T-helper 1 cell (primary cell): ENCODE measurements at places on chromosomes 11 and 22.

- DNase-seq = no peak
Observed at GRCh38 chr11:118763041-118763440, 27.9 kb downstream of the DDX6 start.

- DNase-seq = no peak
Observed at GRCh38 chr11:134579724-134580609, 167.9 kb upstream of the B3GAT1 start.

DNA sequence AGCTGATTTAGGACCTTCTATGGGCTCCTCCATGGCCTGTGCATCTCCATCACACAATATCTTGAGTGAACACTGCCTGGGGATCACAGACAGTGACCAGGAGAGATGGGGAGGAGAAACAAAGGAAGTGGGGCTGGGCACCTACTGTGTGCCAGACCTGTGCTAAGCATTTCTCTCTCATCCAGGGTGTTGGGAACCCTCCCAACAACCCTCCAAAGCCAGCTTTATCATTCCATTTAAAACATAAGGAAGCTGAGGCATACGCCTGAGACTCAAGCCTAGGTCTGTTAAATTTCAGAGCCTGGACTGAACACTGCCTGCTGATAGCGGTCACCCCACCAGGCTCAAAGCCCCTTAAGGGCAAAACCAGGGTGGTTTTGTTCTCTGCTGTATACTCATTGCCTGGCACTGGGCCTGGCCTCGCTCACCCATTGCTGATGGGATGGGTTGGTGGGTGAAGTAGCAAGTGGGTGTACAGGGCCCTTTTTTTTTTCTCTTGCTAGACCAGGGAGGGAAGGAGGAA is 130.1 kb downstream of the MN1 start:
- DNase-seq = no peak

DNA sequence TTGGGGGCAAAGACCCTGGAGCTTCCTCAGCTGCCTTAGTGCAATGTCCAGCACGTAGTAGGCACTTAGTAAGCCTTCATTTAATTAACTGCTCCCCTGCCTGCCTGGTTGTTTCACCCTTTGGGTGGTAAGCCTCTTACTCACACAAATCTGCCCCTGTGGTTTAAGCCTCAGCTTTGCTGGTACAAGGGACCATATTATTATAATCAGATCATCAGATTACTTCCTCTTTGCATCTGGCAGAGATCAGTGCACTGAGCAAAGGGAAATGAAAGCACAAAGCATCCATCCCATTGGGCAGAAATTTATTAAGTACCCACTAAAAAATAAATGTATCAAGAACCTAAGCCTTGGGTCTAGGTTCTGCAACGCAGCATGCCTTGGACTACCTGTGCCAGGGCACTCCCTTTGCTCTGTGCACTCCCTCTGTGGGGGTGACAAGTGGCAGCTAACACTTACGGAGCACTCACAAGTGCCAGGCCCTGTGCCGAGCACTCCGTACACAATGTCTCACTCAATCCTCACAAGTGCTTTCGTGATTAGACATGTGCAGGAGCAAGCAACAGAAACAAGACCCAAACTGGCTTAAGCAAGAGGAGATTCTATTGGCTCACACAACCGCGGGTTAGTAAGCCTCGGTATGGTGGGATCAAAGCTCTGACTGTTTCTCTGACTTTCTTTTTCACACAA is 34.9 kb upstream of the DAGLA start:
- DNase-seq = no peak

GRCh38 chr11:101706541-101706940 is 122.7 kb upstream of the TRPC6 start:
- DNase-seq = no peak

GRCh38 chr11:73317373-73317772 is 9.3 kb downstream of the ARHGEF17 start:
- no peak for DNase-seq

GRCh38 chr11:132139181-132139580 is 768.8 kb downstream of the NTM start:
- DNase-seq = no peak

DNA sequence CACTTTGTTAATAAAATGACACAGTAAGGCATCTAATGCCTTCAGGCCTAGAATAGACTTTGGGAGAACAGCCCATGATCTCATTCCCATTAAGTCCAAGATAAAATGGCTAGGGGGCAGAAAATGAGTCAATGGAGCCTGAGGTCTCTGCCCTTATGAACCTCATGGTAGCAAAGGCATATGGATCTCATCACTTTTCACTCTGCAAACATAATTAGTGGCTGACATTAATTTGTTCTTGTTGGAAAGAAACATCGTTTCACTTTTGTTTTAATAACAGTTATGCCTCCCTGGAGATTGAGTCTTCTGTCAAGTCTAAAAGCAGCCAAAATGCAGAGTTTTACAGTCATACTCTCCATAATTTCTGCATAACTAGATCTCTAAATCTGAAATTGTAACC is 111.8 kb upstream of the API5 start:
- DNase-seq = no peak

- no peak for DNase-seq
Observed at GRCh38 chr11:1449490-1450243, 36.9 kb downstream of the MOB2 start.

DNA sequence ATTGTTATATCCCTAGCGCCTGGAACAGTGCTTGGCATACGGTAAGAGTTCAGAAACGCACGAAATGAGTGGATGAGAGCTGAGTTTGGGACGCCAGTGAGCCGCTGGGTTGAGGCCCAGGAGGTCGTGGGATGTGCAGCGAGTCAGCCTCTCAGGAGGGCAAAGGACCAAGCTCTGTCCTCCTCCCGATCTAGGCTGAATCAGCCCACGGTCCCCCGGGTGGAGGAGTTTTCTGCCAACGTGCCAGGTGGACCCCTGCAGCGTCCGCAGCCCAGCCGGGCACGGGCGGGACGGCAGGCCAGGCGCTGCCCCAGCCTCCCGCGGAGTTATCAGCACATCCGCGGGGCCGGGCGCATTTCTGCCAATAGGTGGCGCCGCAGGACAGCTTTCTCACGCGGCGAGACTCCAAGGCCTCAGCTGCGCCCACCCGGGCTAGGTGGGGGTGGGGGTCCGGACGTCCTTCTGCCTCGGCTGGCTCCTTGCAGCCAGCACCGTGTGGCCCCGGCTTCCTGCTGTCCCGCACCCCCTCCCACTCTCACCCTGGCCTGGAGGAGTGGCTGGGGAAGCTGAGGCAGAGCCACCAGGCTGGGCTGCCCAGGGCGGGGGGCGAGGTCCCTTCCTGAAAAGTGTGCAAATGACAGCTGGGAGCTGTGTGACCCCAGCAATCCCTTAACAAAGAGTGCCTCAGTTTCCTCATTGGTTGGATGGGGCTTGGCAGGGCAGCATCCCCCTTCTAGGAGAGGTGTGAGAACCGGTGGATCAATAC is 2.2 kb upstream of the RPS19BP1 start:
- DNase-seq = peak; percentile 76

- DNase-seq = no peak
Observed at GRCh38 chr11:125892071-125892470, 4.6 kb downstream of the HYLS1 start.

- DNase-seq = no peak
Observed at GRCh38 chr11:80163011-80163410, 722.2 kb upstream of the TENM4 start.

GRCh38 chr22:38316364-38317121 is 690 bp downstream of the CSNK1E start:
- DNase-seq = peak; percentile 50

GRCh38 chr11:61059260-61059752 is 43.0 kb upstream of the CD5 start:
- no peak for DNase-seq

- DNase-seq = no peak
Observed at GRCh38 chr11:14081581-14082231, 119.2 kb downstream of the SPON1 start.

DNA sequence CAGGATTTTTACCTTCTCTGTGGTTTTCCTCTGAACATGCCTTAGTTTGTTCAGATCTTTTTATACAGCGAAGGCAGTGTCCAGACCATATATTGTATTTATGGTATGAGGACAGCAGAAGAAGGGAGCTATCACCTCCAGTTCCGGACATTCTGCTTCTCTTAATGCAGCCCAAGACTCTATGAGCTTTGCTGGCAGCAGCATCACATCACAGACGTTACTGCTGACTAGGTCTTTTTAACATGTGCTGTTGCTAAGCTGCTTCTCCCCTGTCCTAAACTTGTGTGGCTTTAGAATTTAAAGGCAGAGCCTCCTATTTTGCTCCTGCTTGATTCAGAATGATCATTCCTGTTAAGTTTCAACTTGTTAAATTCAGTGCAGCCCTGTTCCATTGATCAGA is 13.4 kb downstream of the MICAL2 start:
- DNase-seq = no peak

DNA sequence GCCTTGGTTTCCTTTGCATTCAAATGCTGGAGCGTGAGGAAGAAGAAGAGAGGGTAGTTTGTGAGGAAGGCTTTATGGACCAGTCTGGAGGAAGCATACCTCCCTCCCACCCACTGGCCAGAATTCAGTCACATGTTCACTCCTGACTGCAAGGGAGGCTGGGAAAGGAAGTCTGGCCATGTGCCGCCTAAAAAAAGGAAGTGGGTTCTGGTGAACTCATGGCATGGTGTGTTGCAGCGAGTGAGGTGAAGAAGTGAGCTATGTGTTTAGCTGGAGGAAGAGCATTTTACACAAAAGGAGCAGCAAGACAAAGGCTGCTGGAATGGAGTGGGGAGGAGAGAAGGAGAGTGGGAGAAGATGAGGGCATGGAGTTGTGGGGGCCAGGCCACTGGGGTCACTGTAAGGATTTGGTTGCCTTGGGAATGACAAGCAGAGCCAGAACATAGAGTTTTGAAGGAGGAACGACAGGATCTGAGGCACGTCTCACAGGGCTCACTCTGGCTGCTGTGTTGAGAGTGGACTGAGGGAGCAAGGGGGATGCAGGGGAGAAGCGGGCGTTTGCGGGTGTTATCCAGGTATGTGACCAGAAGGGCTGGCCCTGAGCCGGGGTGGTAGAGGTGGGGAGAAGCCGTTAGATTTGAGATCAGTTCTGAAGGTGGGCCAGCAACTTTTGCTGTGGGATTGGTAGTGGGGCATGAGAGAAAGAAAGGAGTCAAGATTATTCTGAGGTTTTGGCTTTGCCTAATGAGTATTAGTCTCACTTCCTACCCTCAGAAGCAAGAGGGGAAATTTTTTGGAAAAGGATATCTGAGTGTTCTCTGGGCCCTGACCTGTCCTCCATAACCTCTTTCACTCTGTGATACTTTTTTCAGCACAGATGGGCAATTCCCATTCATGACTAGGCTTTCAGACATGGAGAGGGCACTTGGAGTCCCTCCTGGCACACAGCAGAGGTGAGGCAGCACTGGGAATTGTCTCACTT is 26.4 kb downstream of the BMAL1 start:
- DNase-seq = no peak

DNA sequence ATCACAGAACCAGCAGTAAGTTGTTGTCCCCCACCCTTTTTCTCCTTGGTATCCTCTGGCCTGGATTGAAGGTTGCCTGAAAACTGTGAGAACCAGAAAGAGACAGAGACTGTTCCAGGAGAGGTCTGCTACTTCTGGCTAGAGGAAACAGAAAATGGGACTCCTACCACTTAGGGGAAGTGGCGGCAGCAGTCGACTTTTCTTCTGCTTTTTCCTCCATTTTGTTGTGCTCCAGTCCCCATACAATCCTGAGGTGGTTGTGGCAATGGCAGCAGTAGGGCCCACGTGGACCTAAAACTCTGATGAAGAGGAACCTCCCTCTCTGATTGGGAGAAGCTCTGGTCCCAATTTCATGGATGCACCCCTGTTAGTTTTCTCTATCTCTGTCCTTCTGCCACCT is 76.0 kb upstream of the SORL1 start:
- DNase-seq = no peak

GRCh38 chr11:68425866-68426380 is 34.6 kb upstream of the PPP6R3 start:
- DNase-seq = no peak

DNA sequence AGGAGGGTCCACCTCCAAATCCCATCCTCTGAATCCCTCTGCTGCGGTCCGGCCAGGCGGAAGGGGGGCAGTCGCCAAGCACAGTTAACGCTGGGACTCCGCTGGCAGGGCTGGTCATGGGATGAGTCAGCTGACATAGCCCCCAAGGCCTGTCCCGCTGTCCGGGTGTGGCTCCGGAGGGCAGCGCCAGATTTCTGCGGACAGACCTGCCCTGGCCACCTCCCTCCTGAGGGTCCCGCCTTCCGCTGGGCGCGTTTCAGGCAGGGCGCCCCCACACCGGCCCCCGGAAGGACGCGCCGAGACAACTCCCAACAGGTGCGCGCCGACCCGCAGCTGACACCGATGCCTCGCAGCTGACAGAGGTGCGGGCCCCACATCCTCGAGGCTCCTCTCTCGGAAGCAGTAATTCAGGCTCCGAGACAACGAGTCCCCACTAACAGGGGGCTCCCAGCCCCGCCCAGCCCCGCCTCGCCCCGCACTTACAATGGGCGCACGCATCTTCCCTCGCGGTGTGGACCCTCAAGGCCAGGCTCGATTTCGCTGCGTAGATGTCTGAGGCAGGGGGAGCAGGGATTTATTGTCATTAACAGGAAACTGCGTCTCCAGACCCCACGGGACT is 607 bp downstream of the PLAAT3 start:
- peak; percentile 26 for DNase-seq

DNA sequence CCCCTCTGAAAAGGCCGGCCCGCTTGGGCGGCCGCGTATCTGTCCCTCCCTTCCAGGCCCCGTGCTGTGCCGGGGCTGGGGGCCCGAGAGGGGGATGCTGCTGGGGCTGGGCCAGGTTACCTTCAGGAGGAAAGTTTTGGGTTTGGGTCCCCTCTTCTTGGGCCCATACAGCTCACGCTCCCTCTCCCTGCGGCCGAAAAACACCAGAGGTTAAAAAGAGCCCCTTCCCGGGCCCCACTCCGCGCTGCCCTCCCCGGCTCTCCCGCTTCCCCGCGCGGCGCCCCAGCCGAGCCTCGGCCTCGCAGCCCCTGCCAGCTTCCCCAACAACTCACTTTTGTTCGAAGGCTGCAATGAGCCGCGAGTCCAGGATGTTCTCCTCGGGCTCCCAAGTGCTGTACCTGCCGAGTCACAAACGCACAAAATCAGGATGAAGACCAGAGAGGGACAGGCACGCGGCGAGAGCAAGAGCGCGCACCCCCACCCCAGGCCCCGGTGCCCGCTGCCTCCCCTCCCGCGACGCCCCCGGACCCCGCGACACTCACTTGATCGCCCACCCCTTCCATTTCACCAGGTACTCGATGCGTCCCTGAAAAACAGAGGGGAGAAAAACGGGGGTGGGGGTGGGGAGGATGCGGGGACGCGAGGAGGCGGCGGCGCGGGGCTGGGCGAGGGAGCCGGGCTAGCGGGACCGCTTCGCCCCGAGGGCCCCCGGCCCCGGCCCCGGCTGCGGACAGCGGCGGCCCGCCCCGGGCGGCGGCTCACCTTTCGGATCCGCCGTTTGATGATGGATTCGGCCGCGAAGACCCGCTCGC is 450 bp downstream of the CBX6 start:
- no peak for DNase-seq
